Activated naive CD4-positive, alpha-beta T cell treated with anti-CD3 and anti-CD28 coated beads for 36 hours (primary cell): ENCODE measurements at places on chromosomes 3 and 15. TPM values are rescaled to one million over a fixed set of nuclear protein-coding genes. Genes with fewer than 3 reads are reported as not detected.
A peak's percentile ranks its signal among the peaks of the same experiment; 100 is the strongest.

- no peak overlapping the region for H3K27ac ChIP-seq
- H3K27me3 ChIP-seq = no peaks in the 10 kb centered on the region
- H3K4me1 ChIP-seq = no peaks in the 10 kb centered on the region
Measured at GRCh38 chr3:30795176-30795575, 99.3 kb downstream of the GADL1 start.

- no peak overlapping the region for H3K4me3 ChIP-seq
- H3K36me3 ChIP-seq = peaks cover 11% of the 10 kb centered on the region
- DNase-seq = no peak
- no peaks in the 10 kb centered on the region for H3K27me3 ChIP-seq
- no peak overlapping the region for H3K27ac ChIP-seq
- peaks cover 13% of the 10 kb centered on the region for H3K4me1 ChIP-seq
Measured at GRCh38 chr15:85607141-85607806, 187.5 kb downstream of the KLHL25 start.

GRCh38 chr3:45536316-45536715 is 58.2 kb upstream of the LIMD1 start:
- no peaks in the 10 kb centered on the region for H3K27me3 ChIP-seq
- H3K4me3 ChIP-seq = no peak overlapping the region
- H3K4me1 ChIP-seq = no peaks in the 10 kb centered on the region
- H3K36me3 ChIP-seq = peaks cover 10% of the 10 kb centered on the region
- no peak for DNase-seq
- H3K27ac ChIP-seq = no peak overlapping the region

CX3CR1 gene
- total RNA-seq = not detected

SUSD5 gene
- not detected for total RNA-seq

DNA sequence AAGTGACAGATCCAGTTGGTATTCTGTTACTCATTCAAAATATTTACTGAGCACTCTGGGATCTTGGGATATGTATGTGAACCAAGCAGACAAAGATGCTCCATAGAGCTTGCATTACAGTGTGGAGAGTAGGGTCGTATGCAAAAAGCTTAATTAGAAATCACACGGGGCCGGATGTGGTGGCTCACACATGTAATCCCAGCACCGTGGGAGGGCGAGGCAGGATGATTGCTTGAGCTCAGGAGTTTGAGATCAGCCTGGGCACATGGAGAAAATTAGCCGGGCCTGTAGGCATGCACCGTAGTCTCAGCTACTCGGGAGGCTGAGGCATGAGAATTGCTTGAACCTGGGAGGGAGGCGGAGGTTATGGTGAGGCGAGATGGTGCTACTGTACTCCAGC is 68.7 kb upstream of the MB21D2 start:
- H3K27me3 ChIP-seq = no peaks in the 10 kb centered on the region
- no peaks in the 10 kb centered on the region for H3K36me3 ChIP-seq
- no peak overlapping the region for H3K27ac ChIP-seq
- no peaks in the 10 kb centered on the region for H3K4me1 ChIP-seq
- no peak overlapping the region for H3K4me3 ChIP-seq

GRCh38 chr3:114294940-114295480 is 1.2 kb downstream of the TIGIT start:
- H3K27ac ChIP-seq = peak overlapping the region; percentile 54

RFTN1 gene
- 109 TPM for total RNA-seq

- no peaks in the 10 kb centered on the region for H3K36me3 ChIP-seq
- H3K4me3 ChIP-seq = no peak overlapping the region
Measured at GRCh38 chr3:152909180-152909883, 74.4 kb downstream of the P2RY1 start.

GRCh38 chr3:161558236-161558635 is 61.6 kb downstream of the OTOL1 start:
- no peak overlapping the region for H3K4me3 ChIP-seq
- peaks cover 16% of the 10 kb centered on the region for H3K27me3 ChIP-seq
- no peak overlapping the region for H3K27ac ChIP-seq
- no peaks in the 10 kb centered on the region for H3K4me1 ChIP-seq

GRCh38 chr15:74903676-74904075 is 3.0 kb downstream of the FAM219B start:
- H3K27ac ChIP-seq = no peak overlapping the region
- H3K36me3 ChIP-seq = peaks cover 13% of the 10 kb centered on the region
- H3K4me1 ChIP-seq = peaks cover 28% of the 10 kb centered on the region
- no peaks in the 10 kb centered on the region for H3K27me3 ChIP-seq
- DNase-seq = no peak
- no peak overlapping the region for H3K4me3 ChIP-seq

DNA sequence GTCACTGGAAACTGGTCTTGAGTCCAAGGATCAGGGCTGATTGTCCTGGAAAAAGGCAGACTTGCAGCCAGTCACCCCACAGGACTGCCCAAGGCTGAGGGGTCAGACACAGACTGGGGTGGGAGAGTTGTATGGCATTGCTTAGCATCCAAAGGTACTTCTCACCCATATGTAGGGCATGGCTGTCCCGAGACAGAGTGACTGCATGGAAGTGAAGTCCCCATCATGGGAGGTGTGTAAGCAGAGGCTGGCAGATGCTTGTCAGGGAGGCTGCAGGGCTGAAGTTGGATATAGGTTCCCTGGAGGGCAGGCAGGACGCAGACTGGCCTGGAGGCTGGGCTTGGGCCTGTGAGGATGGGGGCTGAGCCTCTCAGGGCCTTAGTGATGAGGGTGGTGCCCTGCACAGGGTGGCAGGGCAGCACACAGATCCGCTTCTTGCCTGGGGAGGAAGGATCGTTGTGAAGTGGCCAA is 31.1 kb downstream of the PSTPIP1 start:
- peaks cover 30% of the 10 kb centered on the region for H3K36me3 ChIP-seq
- no peaks in the 10 kb centered on the region for H3K27me3 ChIP-seq
- no peak overlapping the region for H3K4me3 ChIP-seq
- peak overlapping the region; percentile 66 for H3K27ac ChIP-seq
- H3K4me1 ChIP-seq = peaks cover 32% of the 10 kb centered on the region

CAV3 gene
- total RNA-seq = not detected

LTK gene
- not detected for total RNA-seq

GRCh38 chr3:10655105-10655504 is 149.7 kb upstream of the ATP2B2 start:
- no peaks in the 10 kb centered on the region for H3K36me3 ChIP-seq
- no peak overlapping the region for H3K4me3 ChIP-seq
- no peak overlapping the region for H3K27ac ChIP-seq
- DNase-seq = no peak

DNA sequence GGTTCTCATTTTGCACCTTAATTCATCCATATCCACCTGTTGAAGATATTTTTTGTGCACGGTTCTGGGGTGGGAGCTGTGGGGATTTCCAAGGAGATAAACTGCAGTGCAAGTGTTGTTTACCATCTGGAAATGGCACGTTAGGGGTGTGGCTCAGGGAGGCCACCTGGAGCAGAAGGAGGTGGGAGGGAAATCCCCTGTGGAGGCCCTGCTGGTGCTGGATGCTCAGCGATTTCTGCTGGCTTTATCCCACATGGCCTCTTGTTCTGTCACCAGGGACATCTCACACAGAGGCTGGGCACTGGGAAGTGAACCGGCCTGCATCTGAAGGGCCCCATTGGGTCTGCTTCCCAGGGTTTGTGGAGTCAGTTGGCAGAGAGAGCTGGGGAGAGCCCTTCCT is 24.3 kb downstream of the TRPM1 start:
- DNase-seq = no peak
- H3K27me3 ChIP-seq = peaks cover 11% of the 10 kb centered on the region
- H3K4me3 ChIP-seq = no peak overlapping the region

- no peak for DNase-seq
- H3K4me3 ChIP-seq = no peak within 1 kb of the TSS
- peaks cover 38% of the 10 kb centered on the region for H3K27me3 ChIP-seq
- H3K4me1 ChIP-seq = no peaks in the 10 kb centered on the region
- no peaks in the 10 kb centered on the region for H3K36me3 ChIP-seq
- H3K27ac ChIP-seq = no peak within 1 kb of the TSS
Measured at GRCh38 chr3:63278171-63279004, at the start of gene SYNPR. SYNPR (plus strand) TSS chr3:63278308.

PLOD2 gene
- 0.45 TPM for total RNA-seq

- H3K4me1 ChIP-seq = peaks cover 26% of the 10 kb centered on the region
- H3K27ac ChIP-seq = no peak overlapping the region
- no peaks in the 10 kb centered on the region for H3K27me3 ChIP-seq
- no peak for DNase-seq
- no peak overlapping the region for H3K4me3 ChIP-seq
- no peaks in the 10 kb centered on the region for H3K36me3 ChIP-seq
Measured at GRCh38 chr3:196115678-196116083, 33.8 kb upstream of the TFRC start.

ANKRD34C gene
- total RNA-seq = not detected

DNASE1L3 gene
- total RNA-seq = not detected

DNA sequence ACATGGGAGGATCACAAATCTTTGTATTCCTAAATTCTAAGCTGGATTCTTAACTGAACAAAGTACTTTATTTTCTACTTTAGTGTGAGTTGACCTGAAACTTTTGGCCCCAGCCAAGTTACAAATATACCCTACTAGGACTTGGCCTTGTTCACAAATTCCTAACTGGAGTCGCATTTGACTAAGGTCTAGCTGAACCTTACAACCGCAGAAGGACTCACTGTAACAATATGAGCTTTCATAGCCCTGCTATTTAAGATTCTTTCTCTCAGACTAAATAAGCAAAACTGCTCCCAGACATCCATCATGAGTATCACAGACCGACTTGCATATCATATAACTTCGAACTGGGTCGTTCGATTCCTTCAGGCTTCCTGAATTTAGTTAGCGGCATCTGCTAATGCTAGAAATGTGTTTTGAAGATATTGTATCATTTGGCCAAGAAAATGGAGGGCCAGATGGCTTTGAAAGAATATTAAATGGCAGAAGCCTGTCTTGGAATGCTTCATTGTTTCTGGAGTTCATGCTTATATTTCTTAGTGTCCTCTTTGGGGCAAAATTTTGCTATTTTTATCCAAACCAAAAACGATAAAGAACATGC is 28.4 kb upstream of the ADAMTS9 start:
- no peak overlapping the region for H3K4me3 ChIP-seq
- no peak overlapping the region for H3K27ac ChIP-seq
- no peaks in the 10 kb centered on the region for H3K4me1 ChIP-seq
- H3K36me3 ChIP-seq = no peaks in the 10 kb centered on the region

DNA sequence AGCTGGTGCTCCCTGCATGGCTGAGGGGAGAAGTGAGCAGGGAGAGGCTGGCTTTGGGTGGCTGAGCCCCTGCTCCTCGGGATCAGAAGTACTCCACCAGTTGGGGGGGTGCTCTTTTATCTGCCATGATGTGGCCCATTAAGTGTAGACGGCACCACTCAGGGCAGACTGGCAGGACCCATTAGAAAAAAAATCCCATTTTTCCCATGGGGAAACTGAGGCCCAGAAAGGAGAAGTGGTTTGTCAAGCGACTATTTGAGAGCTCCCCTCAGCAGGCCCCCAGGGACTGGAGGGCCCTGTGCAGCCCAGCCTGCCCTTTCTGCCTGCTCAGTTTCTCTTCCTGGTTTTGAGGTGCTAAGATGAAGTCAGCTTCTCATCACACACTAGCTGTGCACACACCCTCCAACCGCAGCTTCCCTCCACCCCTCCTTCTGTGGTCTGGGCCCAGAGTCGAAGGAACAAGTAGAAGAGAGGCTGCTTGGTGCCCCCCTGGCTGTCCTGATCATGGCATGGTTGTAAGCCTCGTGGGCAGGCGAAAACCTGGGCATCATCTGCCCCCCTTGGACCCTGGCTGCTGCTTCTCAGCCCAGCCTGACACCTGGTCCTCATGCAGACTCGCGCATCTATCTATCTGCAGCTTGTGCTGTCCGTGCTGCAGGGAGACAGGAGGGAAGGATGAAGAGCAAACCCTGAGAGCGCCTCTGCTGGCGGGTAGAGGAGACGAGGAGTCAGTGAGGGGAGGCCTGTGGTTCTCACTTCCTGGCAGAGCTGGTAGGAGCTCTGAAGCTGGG is 5.6 kb downstream of the CSK start:
- H3K27me3 ChIP-seq = no peaks in the 10 kb centered on the region
- peak overlapping the region; percentile 93 for H3K4me3 ChIP-seq
- peak overlapping the region; percentile 99 for H3K27ac ChIP-seq
- peak; percentile 98 for DNase-seq
- peaks cover 55% of the 10 kb centered on the region for H3K4me1 ChIP-seq
- H3K36me3 ChIP-seq = peaks cover 74% of the 10 kb centered on the region

GRCh38 chr3:30764281-30764680 is 130.2 kb downstream of the GADL1 start:
- DNase-seq = no peak
- no peak overlapping the region for H3K27ac ChIP-seq
- no peak overlapping the region for H3K4me3 ChIP-seq
- no peaks in the 10 kb centered on the region for H3K4me1 ChIP-seq

CTSH gene
- total RNA-seq = 4.7 TPM

KLHL40 gene
- not detected for total RNA-seq

- H3K36me3 ChIP-seq = no peaks in the 10 kb centered on the region
- peaks cover 5% of the 10 kb centered on the region for H3K27me3 ChIP-seq
- H3K27ac ChIP-seq = no peak overlapping the region
- no peak overlapping the region for H3K4me3 ChIP-seq
Measured at GRCh38 chr15:70962084-70962483, 69.5 kb downstream of the LRRC49 start.

DNA sequence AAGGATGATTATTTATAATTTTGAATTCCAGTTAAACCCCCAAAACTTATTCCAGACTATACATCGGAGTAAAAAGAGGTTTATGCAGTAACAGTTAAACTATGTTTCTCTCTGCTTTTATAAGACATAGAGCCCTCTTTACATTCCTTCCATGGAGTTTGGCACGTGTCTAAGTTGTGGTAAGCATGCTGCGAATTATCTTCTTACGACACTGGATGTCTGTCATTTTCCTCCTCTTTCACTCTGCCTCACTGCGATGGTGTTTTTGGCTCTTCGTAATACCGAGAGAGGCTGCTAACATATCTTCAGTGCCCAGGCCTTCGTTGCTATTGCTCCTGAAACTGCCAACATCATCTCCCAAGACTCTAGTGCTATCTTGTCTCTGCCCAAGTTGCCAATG is 83.9 kb upstream of the TGFBR2 start:
- no peaks in the 10 kb centered on the region for H3K36me3 ChIP-seq
- H3K4me1 ChIP-seq = peaks cover 24% of the 10 kb centered on the region
- H3K27ac ChIP-seq = no peak overlapping the region
- no peak overlapping the region for H3K4me3 ChIP-seq
- no peaks in the 10 kb centered on the region for H3K27me3 ChIP-seq

- peak overlapping the region; percentile 62 for H3K4me3 ChIP-seq
- H3K27ac ChIP-seq = peak overlapping the region; percentile 99
- peaks cover 30% of the 10 kb centered on the region for H3K36me3 ChIP-seq
- DNase-seq = no peak
Measured at GRCh38 chr15:85693277-85693676, 101.4 kb downstream of the KLHL25 start.
